ENCODE measurements at places on chromosomes 7 and 10.

DNA sequence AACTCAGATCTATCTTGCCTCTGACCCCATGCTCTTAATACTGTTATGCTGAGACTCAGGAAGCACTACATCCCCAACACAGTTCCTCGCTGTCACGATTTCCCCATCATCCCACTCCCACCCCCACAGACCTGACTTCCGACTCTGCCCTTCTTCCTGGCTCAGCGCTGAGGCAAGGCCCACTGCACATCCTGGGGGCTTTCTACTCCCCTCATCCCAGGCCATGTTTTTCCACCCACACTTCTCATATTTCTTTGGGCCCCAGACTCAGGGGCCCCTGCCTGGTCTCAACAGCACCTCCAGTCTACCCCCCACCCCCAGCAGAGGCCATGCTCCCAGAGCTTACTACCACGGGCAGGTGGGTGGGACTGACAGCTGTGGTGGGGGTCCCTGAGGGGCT is 7.7 kb upstream of the NDST2 start:
- no peak for DNase-seq

- no peak for DNase-seq
These were observed 979 bp upstream of the NODAL start for GRCh38 chr10:70442332-70442988.

- no peak for DNase-seq
These were observed 9.7 kb upstream of the SMIM30 start for GRCh38 chr7:113128031-113128430.

- DNase-seq = no peak
These were observed 5.5 kb upstream of the IKZF1 start for GRCh38 chr7:50298811-50299562.

DNA sequence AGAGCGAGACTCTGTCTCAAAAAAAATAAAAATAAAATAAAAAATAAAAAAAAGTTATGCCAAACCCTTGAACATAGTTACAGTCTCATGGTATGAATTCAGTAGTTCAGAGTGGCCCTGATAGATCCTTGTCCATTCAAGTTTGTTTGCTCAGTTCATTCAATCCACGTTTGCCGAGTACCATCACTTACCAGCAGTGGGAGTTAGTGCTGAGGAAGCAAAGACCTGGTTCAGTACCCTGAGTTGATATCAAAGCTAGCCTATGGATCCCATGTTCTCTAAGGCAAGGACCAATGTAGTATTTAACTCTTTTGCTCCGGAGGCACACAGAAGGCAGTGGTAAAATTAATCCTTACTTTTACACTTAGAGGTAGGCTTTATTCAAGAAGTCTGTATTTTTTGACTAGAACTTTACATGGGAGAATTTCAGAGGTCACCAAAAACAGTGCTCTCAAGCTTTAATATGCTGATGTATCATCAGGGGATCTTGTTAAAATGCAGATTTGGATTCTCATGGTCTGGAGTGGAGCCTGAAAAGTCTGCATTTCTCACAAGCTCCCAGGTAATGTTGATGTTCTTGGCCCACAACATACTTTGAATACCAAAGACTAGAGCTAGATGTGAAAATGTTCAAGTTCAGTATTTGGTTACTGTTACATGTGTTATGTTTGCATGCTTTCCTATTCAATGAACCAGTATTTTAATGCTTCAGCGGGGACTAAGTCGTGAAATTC is 38.1 kb upstream of the HBP1 start:
- DNase-seq = no peak

- DNase-seq = no peak
These were observed 134.0 kb downstream of the PRKAG2 start for GRCh38 chr7:151742713-151743480.

All from stimulated activated CD4-positive, alpha-beta T cell treated with anti-CD3 and anti-CD28 coated beads, TNF-alpha, amount 100 ng/mL, for 1 hour (primary cell).